A549 treated with AZD2906 at 1 μM for 4 hours (cell line): ENCODE measurements at places on chromosomes 3 and 15. TPM values are rescaled to one million over a fixed set of nuclear protein-coding genes. Genes with fewer than 3 reads are reported as not detected.

Gene ULK4
- total RNA-seq, result 4.3 to 11.5 TPM (median 5.3 TPM) in 5 replicates

Gene SI
- not detected in 5 replicates for total RNA-seq

Gene SLC35G2
- 21.9 to 25.6 TPM (median 24.2 TPM) in 5 replicates for total RNA-seq

Gene FES
- 0.46 to 0.89 TPM (median 0.85 TPM) in 5 replicates for total RNA-seq

Gene FANCD2OS
- total RNA-seq, result not detected in 5 replicates

Gene SCAMP2
- total RNA-seq, result 57.7 to 69.5 TPM (median 66.9 TPM) in 5 replicates

Gene FETUB
- 0.08 to 0.34 TPM (median 0.15 TPM) in 5 replicates for total RNA-seq

Gene TFRC
- total RNA-seq, result 79.8 to 100 TPM (median 83.6 TPM) in 5 replicates

Gene P2RY13
- total RNA-seq, result not detected in 5 replicates

Gene CLDN18
- total RNA-seq, result not detected in 5 replicates

Gene LRRC31
- total RNA-seq, result not detected in 5 replicates

Gene SMCO1
- 0.03 TPM in 1 of 5 replicates, not detected in the others for total RNA-seq

Gene SEC62
- total RNA-seq, result 71.9 to 147 TPM (median 80.0 TPM) in 5 replicates

Gene PAQR5
- 69.3 to 93.4 TPM (median 86.5 TPM) in 5 replicates for total RNA-seq

Gene NR1I2
- not detected in 5 replicates for total RNA-seq

Gene SLC22A14
- total RNA-seq, result 0.03 to 0.05 TPM (median 0.05 TPM) in 3 of 5 replicates, not detected in the others

Gene TMOD2
- total RNA-seq, result 1.1 to 2.2 TPM (median 1.9 TPM) in 5 replicates
